ENCODE measurements at places on chromosomes 5 and 9.

DNA sequence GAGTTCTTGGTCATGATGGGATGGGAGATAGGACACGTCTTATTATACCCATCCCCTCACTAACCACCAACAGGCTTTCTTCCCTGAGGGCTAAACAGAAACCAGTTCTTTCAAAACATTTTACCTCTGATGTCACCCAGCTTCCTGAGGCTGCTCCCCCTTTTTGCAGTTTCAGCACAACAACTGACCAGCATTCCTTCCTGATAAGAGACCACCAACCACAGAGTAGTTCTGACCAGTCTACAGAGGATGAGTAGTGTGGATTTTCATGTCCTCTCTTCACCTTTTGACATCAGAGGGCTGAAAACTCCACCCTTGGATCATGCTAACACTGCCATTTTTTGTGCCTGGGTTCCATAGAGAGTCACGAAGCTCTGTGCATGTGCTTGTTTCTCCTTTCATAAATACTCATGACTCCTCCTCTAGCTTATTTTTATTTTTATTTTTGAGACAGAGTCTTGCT, 82.6 kb downstream of the OSTF1 start:
- no peak for DNase-seq

GRCh38 chr9:13427587-13427986, 148.1 kb upstream of the MPDZ start:
- DNase-seq: no peak

- no peak for DNase-seq
These were observed 159.6 kb downstream of the TLE4 start for GRCh38 chr9:79731171-79731890.

- DNase-seq: no peak
These were observed 8.4 kb downstream of the PPP1R26 start for GRCh38 chr9:135488013-135488330.

DNA sequence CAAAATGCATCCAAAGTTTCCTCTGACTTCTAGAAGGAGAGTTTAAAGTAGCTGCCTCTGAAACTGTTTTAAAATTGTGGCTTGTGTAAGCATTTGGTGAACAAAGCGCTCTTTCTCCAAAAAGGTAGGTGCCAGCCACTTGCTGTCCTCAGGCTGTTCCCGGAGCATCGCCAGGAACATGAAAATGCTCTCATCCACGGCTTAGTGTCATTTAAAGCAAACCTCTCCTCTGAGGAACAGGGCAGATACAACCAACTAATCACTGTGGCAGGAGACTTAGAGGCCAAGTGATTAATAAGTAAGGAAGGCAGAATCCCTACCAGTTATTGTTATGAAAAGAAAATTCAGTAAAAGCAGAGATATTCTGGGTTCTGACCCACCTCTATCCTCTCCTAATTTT, 165.6 kb downstream of the DCP2 start:
- DNase-seq: no peak

DNA sequence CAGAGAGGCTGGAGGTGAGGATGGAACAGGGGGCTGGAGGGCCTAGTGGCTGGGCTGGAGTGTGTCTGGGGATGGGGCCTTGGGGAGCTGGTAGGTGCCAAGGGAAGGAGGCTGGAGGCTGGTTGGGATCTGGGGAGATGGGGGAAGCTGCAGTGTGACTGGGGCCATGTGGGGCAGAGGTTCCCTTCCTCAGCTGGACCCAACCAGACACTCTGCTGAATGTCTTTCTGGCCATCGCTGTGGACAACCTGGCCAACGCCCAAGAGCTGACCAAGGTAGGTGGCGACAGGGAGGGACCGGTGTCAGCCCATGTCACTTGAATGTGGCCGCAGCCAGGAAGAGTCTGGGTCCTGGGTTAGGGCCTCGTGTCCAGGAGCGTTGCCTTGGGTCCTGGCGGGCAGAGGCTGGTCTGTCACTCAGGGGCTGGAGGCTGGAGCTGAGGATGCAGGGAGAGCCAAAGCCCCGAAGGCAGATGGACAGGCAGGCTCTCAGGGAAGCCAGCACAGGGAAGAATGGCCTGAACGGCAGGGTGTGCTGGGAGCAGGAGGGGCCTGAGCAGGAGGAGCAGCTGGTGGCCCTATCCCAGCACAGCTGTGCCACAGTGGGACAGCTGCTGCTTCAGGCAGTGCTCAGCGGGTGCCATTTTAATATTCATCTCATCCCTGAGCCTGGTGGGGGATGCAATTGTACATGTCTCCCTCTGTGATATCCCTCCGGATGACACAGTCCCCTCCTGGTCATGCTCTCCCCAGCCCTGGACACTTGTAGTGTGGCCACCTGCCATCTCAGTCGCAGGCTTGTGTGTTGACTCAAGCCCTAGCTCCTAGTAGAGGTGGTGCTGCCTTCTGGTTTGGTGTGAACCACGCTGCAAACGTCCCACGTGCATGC, 132.5 kb downstream of the CACNA1B start:
- DNase-seq: no peak
